Stimulated activated CD4-positive, alpha-beta T cell treated with anti-CD3 and anti-CD28 coated beads, Interleukin-15, amount 100 ng/mL, for 48 hours (primary cell): ENCODE measurements at places on chromosomes 5 and 9.

- DNase-seq: no peak
Measured at GRCh38 chr5:102511666-102512065, 12.9 kb upstream of the SLCO6A1 start.

- no peak for DNase-seq
Measured at GRCh38 chr9:102911185-102911584, 83.9 kb upstream of the CYLC2 start.

DNA sequence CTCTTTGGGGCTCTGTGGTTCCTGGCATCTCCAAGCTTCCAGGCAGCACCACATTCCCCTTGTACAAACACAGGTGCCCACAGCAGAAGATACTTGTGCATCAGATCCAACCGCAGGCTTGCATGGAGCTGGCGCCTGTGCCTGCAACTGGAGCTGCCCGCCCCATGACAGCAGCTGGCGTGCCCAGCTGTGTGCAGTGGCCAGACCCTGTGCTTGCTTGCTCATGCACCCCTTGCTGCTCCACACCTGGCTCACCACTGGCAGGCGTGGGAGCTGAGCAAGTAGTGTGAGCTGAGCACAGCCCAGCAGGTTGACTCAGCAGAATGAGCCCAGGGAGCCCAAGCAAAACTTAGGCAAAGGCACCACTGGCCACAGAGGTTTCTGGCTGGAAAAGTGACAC is 84.4 kb upstream of the STARD4 start:
- DNase-seq: no peak

DNA sequence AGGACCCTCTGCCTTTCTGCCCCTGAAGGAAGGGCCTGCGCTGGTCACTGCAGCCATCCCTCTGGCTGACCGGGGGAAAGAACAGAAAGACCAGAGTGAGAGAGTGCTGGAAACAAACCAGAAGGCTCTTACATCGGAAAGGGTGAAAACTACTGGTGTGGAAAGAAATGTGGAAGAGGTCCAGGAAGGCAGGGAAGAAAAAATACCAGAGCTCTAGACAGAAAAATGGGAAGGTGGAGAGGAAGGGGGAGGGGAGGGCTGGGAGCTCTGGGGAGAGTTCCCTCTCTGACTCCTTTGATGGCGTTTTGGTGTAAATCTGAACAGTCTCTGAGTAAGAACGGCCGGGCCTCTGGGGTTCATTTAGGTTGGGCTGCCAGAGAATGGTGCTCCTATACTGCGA is 47.7 kb downstream of the COL23A1 start:
- no peak for DNase-seq

DNA sequence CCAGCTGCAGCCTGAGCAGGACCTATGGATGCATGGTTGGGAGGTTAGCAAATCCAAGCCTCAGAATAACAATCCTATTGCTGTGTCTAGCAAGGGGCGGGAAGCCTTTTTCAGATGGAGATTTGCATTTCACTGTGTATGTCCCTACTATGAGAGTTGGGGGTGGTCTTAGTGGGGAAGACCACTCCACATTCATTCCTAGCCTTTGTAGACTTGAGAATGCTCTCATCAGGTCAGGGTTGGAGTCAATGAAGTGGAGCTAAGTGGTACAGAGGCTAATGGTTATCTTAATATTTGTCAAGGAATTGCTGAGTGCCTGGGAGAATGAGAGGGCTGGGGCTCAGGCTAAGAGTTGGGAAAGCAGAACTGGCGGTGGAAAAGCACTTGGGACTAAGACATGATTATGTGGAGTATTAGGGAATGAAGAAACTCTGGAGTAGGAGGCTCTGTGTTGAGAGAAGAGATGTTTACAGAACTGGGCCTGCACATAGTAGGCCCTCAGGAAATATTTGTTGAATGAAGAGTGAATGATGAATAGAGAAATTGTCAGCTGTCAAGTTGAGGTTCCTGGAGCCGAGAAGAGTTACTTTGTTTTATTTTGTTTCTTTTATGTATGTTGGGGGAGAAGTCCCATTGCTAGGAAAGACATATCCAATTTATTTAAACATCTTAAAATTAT is 175.5 kb upstream of the SPRY4 start:
- no peak for DNase-seq

DNA sequence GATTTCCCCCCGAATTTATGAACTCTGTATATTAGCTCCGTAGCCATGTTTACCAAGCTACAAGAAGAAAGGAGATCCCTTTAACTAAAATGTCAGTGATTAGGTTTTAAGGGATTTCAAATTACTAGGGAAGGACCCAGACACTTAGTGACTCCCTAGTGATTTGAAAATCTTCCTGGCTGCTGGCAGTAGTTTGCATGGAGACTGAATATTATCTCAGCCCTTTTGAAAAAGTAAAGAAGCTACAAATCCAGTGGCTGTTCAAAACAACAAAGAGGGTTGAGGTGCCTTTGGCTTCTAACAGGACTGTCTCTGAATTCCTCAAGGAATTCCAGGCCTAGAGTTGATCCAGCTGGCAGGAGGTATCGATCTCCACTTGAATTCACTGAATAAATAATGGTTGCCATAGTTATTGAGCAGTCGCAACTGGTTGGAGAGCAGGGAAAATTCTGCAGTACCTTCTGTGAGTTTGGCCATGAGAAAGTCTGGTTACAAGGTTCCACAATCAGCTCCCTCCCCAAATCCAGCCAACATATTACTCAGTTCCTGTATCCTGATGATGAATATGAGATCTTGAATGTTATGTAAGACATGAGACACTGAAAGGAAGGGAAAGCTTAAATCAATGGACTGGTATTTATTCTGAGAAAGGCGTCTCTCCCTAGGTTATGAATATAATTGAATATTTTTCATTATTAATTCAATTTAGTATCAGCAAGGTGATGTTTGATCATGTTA is 37.7 kb downstream of the NR4A3 start:
- DNase-seq: no peak

- no peak for DNase-seq
Measured at GRCh38 chr5:7074176-7074575, 321.8 kb upstream of the ADCY2 start.

DNA sequence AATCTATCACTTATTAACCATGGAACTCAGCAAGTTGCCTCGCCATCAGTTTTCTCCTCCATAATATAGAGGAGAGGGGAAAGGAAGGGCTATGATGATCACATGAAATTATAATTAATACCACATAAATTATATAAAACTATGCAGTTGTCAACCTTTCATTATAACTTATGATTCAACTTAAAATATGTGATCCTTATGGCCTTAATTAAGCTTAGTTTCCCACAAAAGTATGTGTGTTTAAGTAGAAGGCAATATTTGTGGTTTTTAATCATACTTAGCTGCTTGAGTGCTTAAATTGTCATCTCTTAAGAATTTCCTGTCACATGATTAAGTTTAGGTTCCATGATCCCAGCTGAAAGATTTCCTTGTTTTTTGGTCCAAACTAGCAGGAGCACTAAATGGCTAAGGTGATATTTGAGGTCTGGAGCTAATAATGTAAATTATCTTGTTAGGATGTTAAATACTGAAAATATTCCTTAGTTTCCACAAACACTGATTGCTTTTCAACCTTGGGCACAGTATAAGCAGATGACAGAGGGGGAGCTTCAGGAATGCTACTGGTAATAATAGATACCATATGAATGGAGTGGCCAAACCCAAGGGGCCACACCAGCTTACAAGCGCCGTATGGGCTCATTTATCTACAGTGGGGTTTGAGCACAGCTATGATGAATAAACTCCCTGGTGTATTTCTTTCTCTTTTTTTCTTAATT is 26.4 kb upstream of the F2R start:
- DNase-seq: no peak

GRCh38 chr5:1860949-1861348 is 21.8 kb downstream of the IRX4 start:
- DNase-seq: no peak

GRCh38 chr9:110971705-110972104 is 66.6 kb downstream of the LPAR1 start:
- no peak for DNase-seq

DNA sequence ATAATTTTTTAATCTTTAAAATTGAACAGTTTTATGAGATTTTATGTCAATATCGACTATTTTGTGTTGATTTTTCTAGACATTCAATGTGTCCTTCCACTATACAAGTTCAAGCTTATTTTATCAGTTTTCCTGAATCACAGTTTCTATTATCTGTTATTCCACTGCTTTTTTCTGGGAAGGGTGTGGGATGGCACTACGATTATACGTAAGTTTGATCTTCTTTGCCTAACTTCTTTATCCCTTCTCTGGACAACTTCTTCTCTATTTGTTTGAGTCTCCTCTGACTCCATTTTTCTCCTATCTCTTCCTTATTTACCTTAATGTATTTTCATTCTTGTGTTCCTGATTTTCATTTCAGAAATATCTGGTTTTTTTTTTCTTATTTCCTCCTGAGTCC is 24.5 kb downstream of the TBC1D9B start:
- DNase-seq: no peak

DNA sequence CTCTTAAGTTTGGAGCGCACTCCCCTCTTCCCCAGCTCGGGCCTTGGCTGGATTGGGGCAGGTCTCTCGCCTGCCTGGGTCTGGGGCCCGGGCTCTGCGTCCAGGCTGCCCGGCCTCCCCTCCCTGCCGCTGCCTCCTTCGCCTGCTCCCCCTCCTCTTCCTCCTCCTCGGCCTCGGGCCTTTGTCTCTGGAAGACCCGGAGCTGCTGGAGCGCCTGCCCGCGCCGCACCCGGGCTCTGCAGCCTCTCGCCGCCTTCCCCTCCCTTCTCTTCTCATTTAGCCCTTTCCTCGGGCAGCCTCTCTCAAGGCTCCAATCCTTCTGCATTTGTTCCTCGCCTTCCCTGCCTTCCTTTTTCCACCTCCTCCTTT is 218.5 kb downstream of the C9orf50 start:
- no peak for DNase-seq

- DNase-seq: no peak
Measured at GRCh38 chr9:16516891-16517290, 353.6 kb downstream of the BNC2 start.

GRCh38 chr9:12813960-12814876 is 39.4 kb downstream of the LURAP1L start:
- DNase-seq: no peak

- no peak for DNase-seq
Measured at GRCh38 chr9:95874303-95874988, 1.0 kb upstream of the ERCC6L2 start.

- DNase-seq: no peak
Measured at GRCh38 chr9:6305954-6306563, 22.1 kb upstream of the TPD52L3 start.

DNA sequence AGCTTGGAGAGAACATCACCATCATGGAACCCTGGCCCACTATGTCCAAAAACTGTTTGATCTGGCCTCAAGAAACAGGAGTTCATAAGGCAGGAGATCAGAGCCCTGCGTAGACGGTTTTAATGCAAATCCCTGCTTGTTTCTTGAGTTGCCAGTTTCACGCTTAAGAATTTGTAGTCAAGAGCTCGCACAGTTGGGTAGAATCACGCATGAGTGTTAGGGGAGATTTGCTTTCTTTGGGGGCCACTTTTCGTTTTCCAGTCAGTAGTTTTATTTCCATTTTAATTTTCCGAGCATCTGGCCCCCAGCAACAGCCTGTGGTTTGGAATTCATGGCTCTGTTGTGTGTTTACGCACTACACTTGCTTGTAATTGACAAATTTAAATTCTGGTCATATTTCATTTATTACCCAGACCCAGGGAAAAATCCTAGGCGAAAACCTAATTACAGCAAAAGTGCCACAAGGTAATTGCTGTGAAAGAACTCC is 6.6 kb upstream of the C5orf58 start:
- no peak for DNase-seq

GRCh38 chr5:131993676-131994075 is 17.8 kb downstream of the ACSL6 start:
- DNase-seq: no peak
